ENCODE measurements at places on chromosomes 6 and 20.
A peak's percentile ranks its signal among the peaks of the same experiment; 100 is the strongest.

- DNase-seq: no peak
Observed at GRCh38 chr20:10263385-10264165, 44.9 kb downstream of the SNAP25 start.

GRCh38 chr6:24847402-24847801 is 48.7 kb upstream of the ARMH2 start:
- no peak for DNase-seq

DNA sequence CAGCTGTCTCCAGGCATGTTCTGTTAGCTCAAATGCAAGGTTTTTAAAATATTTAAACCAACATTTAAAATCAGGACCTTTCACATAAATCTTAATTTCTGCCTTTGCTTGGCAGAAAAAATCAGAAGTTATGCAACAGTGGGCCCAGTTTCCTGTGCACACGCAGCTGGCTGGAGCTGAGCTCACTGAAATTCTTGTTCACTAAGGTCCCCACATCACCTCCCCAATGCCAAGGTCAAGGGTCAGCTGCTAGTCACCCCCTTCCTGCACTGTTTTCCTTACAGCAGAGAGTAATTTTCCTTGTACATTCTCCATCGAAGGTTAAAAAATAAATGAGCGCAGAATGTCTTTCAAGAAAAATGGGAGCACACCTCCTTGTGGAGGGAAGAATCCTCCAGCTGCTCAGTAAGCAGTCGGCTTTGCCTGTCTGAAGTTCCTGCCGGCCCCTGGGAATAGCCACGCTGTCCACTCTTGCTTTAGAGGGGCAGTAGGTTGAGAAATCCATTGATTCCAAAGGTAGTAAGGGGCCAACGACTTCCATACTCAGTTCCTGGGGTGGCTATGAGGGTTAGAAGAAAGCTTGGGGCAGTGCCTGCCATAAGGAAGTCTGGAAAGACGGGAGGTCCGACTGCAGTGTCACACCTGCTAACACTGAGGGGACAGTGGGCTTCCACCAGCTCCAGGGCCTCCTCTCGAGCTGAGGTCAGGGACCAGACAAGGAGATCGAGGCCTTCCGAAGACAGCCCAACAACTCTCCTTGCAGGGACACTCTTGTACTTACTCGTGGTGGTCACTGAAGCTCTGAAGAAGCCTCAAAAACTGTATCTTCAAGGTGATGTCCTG is 56.8 kb downstream of the MYH7B start:
- DNase-seq: no peak

- DNase-seq: no peak
Observed at GRCh38 chr6:56751604-56752003, 108.9 kb upstream of the DST start.

DNA sequence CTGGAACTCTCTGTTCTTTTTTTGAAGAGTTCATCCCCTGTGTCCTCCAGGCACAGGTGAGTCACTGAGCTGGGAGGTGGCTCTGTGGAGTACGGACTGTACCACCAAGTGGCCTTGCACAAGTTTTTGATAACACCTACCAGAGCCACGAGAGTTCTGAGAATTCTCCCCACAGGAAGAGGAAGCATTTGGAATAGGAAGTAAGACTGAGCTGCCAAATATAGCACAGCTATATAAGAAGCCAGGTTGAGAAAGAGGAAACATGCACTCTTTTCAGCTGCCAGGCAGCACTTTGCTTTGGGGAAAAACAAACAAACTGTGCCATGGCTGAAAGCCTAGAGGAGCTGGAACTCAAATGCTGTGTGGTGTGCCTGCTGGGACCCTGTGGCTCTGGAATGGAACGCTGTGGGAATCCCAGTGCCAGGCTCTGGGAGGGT is 70.8 kb upstream of the RIPOR2 start:
- no peak for DNase-seq

GRCh38 chr6:39938773-39939654 is 4.8 kb upstream of the MOCS1 start:
- DNase-seq: no peak

GRCh38 chr6:22025468-22026163 is 271.2 kb downstream of the PRL start:
- DNase-seq: no peak

DNA sequence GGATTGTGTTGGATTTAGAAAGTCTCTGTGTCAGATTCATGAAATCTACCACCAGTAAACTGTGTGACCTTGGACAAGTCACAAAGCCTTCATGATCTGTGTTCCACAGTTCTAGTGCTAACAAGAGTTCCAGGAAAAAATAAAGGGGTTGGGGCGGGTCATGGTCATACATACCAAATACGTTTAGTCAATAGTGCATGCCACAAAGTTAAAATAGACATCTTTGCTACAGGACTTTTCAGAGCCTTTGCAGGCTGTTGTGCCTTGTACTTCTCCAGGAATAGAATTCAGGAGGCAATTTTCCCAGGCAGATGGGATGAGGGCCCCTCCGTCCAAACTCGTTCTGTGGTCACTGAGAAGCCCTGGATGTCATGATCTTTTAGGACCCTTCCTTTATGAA is 127.2 kb downstream of the EYA2 start:
- no peak for DNase-seq

GRCh38 chr20:45972500-45973183 is 639 bp upstream of the ZNF335 start:
- DNase-seq: no peak

GRCh38 chr6:23654745-23655144 is 471.3 kb upstream of the NRSN1 start:
- no peak for DNase-seq

GRCh38 chr20:49534255-49534712 is 33.7 kb downstream of the PTGIS start:
- peak; percentile 18 for DNase-seq

- DNase-seq: no peak
Observed at GRCh38 chr6:19424853-19425252, 412.3 kb upstream of the ID4 start.

- no peak for DNase-seq
Observed at GRCh38 chr6:157595768-157596167, 214.8 kb downstream of the ZDHHC14 start.

GRCh38 chr6:108395297-108395696 is 100.4 kb downstream of the AFG1L start:
- DNase-seq: no peak

GRCh38 chr20:6708010-6708409 is 59.5 kb upstream of the BMP2 start:
- no peak for DNase-seq

DNA sequence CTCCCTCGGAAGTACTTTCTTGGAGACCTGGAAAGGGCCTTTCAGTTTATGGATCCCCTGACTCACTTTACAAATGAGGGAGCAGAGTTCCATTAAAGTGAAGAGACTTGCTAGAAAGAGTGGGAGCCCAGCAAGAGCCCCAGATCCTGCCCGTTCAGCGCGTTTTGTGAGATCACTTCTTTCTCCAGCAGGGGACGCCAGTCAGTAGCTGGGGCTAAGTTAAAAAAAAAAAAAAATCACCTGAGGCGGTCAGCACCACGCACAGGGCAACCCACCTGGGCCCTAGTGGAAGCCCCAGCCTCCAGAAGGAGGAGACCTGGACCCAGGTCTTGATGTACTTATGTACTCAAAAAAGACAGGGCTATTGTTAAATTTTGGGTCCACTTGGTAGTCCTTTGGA is 274.5 kb upstream of the RNF24 start:
- no peak for DNase-seq

GRCh38 chr6:104349191-104349590 is 510.5 kb downstream of the HACE1 start:
- DNase-seq: no peak

- no peak for DNase-seq
Observed at GRCh38 chr20:23404196-23404595, 17.1 kb downstream of the NAPB start.

- DNase-seq: no peak
Observed at GRCh38 chr6:142489722-142490610, 188.2 kb downstream of the ADGRG6 start.

- DNase-seq: no peak
Observed at GRCh38 chr20:34300256-34300806, 2.8 kb downstream of the AHCY start.

- DNase-seq: no peak
Observed at GRCh38 chr6:118709859-118710350, 58.5 kb upstream of the CEP85L start.

- no peak for DNase-seq
Observed at GRCh38 chr6:20978151-20978614, 443.9 kb downstream of the CDKAL1 start.

Data from stimulated activated CD8-positive, alpha-beta memory T cell treated with anti-CD3 and anti-CD28 coated beads, Interleukin-4, amount 100 ng/mL, for 1 hour (primary cell).